ENCODE measurements at places on chromosomes 6 and 20.

DNA sequence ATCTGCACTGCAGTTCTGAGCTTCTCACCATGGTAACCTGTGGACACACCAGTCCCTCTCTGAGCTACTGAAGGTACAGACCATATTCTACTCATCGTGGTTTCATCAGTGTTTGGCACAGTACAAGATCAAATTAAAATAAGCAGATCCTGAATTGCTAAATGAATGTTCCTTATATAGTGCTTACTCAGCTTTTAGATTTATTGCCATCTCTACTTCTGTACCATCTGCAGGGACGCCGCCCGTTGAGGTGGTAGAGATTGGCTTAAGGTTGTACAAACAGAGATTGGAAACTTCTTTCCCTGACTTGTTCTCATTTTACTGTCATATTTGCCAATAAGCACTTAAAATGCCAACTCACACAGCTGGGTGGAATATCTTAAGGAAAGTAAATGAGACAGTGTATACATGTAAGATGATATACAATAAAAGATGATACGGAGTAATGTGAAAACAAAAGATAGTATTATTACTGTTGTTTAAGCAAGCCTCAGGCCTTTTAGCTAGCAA lies 223.4 kb upstream of the FOXQ1 start:
- DNase-seq = no peak

GRCh38 chr6:128572294-128572693 lies 51.9 kb upstream of the PTPRK start:
- no peak for DNase-seq

DNA sequence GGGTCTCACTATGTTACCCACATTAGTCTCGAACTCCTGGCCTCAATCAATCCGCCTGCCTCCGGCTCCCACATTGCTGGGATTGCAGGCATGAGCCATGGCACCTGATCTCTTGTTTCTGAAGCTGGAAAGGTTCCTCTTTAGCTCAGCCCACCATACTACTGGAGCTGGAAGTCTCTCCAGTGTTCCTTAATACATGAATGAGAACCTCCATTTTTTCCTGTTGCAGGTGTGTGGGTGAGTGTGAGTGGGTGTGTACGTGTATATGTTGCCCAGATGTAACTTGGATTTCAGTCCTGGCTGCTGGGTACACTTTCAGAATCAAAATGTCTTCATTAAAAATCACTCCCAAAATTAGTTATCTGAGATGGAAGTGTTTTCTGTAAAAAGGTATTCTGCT lies 11.1 kb downstream of the PNPLA1 start:
- DNase-seq = no peak

- DNase-seq = no peak
These were observed 109.2 kb upstream of the MCHR2 start for GRCh38 chr6:100103194-100103593.

- no peak for DNase-seq
These were observed 124.9 kb downstream of the GRM4 start for GRCh38 chr6:34020807-34021553.

DNA sequence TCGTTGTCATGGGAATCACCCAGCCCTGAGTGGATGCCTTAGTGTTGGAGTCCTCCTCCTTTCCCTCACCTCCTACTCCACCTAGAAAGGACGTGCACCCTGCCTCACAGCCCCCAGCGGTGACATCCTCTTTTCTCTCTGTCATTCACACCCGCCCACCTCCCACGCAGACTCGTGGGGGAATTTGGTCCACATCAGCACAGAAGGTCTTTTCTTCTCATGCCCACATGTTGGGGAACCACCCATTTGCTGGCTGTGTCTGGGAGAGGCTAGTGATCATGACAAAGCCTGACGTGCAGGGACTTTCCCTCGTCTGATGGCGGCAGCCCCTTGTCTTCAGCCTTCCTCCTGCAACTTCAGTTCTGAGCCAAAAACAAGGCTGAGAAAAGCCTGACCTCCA lies 96.0 kb upstream of the CNKSR3 start:
- peak; percentile 73 for DNase-seq

GRCh38 chr20:10854976-10855375 lies 181.2 kb upstream of the JAG1 start:
- DNase-seq = no peak

DNA sequence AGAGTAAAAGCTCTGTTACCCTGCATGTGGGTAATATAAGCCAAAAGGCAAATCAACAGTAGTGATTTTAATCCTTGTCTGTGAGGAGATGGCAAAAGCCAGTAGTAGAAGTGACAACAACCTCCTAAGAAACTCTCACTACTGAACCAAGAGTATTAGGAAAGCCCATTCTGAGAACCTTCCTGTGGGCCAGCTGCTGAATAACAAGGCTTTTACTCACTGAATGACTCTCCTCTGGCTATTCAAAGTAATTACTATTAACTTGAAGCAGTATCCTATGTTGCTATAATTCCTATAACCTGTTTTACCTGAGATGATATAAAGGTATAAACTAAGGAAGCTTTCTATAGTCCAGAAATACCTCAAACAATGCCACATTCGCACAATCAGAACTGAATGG lies 55.1 kb downstream of the CHD6 start:
- no peak for DNase-seq

DNA sequence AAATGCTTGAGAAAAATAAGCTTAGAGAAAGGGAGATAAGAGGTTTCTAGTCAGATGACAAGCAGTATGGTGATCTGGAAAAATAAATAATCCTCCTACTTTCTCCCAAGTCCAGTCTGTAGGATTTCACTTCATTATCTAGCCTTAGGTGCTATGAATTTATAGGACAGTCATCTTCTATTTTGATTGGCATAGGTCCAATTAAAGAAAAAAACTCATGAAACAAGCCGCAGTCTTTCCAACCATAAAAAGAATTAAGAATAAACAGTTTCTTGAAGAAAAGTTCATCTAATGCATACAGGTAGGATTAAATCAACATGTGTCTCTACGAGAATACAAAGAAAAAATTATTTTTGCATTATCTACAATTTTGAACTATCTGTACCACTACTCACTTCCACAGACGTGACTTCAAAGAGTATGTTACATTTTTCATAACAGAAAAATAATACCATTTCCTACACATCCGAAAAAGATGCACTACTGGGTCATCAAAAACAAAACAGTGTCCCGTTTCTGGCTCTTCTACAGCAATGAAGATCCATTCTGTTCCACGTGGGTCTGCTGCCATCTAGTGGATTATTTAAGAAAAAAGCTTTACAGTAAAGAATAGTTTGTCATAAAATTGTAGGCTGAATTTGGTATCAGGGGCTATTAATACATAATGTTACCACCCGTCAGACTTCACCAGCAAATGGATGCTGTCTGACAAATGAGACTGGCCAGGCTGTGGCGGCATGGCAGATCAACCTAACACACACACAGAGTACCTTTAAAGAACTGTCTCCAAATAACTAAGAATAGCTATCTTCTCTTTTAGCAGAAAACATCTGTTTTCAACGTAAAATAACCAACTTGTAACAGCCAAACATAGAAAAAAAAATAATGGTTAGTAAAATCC lies 28.9 kb downstream of the STX7 start:
- no peak for DNase-seq

GRCh38 chr6:12279322-12280091 lies 10.7 kb upstream of the EDN1 start:
- DNase-seq = no peak

- no peak for DNase-seq
These were observed 74.6 kb upstream of the KCNG1 start for GRCh38 chr20:51097351-51098120.

- DNase-seq = no peak
These were observed 16.2 kb upstream of the TGM2 start for GRCh38 chr20:38181207-38181801.

DNA sequence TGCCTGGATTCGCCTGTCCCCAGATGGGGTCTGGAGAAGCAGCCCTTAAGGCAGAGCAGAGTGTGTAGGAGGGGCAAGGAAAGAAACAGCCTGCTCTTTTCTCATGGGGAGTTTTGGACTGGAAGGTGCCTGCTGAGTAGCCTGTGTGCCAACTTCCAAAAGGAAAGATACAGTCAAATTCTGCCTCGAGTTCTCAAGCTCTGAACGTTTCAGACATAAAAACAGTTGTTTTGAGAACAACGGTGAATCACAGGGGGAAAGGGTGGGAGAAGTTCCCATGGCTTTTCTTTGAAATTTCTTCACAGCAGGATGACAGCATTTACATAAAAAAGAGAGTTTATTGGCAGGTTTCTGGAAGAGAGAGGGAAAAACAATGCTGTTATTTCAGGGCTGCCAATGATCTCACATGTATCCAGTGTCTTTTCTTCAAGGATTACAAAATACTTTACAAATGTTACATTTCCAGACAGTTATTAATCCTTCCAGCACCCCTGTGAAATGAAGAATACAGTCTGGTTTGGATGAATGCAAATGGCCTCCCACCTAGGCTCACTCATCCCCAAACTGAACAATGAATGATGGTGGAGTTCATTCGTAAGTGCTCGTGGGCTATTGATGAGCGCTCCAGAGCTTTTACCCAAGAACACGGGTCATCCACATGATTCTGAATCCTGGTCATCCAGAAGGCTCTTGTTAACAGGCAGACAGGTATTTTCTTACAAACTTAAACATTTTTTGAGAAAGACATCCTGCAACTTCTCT lies 33.8 kb upstream of the ECI2 start:
- no peak for DNase-seq

- DNase-seq = no peak
These were observed 33.4 kb downstream of the RNASET2 start for GRCh38 chr6:166922937-166923336.

DNA sequence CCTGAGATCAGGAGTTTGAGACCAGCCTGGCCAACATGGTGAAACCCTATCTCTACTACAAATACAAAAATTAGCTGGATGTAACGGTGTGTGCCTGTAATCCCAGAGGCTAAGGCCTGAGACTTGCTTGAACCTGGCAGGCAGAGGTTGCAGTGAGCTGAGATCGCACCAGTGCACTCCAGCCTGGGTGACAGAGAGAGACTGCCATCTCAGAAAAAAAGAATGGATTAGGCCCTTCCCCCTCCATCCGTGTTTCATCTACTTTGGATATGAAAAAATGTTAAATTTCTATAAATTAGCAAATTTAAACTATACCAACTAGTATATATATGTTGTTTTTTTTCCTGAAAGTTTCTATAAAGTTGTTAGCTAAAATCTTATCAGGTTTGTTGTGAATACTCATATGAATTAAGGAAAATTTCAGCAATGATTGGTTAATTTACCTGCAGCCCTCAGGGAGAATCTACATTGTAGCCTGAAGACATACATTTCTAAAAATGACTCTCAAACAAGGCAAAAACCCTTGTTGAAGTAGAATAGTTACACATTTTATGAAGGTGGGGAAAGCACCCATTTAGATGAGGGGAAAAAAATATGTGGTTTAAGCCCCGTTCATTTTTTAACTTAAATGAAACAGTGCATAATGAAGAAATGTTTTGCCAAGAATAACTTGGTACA lies 120.9 kb downstream of the TIAM2 start:
- no peak for DNase-seq

DNA sequence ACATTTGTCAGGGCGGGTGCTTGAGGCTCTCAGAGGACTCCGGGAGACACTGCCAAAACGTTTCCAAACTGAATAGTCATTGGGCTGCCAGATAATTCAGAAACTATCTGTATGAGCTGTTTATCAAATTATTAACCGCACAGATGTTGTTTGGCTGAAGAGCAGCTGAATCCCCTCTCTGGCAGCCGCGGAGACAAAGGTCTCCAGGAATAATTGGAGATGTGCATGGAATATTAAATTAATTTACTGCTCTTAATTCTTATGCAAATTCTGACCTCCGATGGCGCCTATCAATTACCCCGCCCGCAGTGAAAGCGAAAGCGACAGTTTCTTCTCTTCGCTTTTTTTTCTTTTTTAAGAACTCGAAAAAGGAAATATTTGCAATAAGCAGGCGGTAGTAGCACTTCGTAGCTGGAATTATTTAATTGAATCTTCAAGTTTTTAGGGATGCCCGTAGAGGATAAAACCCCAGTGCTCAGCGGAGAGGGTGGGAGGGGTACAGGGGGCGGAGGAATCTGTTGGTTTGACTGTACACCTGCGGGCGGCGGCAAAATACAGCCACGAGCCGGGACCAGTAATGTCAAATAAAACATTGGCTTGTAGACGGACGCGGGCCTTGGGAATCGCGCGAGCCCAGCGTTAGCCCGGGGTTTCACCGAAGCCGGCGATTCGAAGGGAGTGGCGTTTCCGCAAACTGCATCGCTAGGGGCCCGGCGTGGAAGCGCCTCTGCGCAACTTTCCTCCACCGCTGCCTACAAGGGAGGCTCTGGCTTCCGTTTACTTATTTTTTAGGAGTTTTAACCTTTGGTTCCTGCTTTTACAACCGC lies 6.2 kb downstream of the LINC00237 start:
- no peak for DNase-seq

DNA sequence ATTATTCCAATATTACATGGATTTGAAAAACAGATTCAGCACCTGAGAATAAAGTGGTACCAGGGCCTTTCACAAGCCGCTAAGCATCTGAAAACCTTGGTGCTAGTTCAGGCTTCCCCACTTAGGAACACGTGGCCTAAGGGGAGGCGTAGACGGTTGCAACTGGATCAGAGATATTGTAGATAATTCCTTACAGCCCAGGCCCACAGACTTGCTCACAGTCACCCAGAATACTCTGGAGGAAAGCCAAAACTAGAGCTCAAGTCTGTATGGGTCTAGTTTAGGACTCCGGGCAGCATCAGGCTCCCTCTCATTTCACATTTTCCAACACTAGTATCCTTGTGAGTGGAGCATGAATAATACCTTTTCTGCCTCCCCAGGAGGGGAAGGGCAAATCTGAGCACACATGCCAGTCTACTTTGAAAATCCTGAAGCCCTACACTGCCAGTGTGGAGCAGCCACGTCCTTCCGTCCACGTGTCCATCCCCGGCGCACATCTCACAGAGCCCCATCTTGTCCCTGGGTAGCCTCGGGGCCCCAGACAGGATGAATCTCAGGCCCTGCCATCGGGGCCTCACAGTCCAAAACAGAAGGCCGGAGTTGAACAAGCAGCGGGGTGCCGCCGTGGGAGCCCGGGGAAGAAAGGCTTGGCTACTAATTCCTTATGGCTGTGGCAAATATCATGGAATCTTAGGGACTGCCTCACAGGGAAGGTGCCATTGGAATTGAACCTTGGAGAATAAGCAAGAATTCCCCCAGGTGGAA lies 299.3 kb downstream of the NRN1 start:
- DNase-seq = no peak

- DNase-seq = no peak
These were observed 308.3 kb upstream of the PREP start for GRCh38 chr6:105711216-105711615.

- DNase-seq = no peak
These were observed 380.8 kb upstream of the IMPG1 start for GRCh38 chr6:76453270-76453669.

DNA sequence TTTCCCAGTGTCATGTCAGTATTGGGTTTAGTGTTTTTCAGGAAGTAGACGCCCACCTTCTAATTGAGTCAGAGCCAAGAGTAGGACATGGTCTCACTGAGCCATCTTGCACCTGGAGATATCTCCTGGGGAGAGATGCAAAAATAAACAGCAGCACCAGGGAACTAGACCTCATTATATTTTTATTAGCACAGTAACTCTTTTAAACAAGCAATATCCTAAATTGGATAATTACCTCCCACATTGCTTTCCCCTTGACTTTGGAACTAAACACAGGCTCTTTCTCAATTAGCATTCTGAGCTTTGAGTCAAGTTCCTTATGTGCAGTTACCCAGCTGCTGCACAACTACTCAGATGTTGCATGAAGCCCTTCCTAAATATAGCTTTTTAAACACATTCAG lies 175.4 kb downstream of the IBTK start:
- no peak for DNase-seq
